ENCODE measurements at places on chromosomes 3 and 15.

- DNase-seq = no peak
Observed at GRCh38 chr15:68022061-68022460, 32.1 kb upstream of the PIAS1 start.

DNA sequence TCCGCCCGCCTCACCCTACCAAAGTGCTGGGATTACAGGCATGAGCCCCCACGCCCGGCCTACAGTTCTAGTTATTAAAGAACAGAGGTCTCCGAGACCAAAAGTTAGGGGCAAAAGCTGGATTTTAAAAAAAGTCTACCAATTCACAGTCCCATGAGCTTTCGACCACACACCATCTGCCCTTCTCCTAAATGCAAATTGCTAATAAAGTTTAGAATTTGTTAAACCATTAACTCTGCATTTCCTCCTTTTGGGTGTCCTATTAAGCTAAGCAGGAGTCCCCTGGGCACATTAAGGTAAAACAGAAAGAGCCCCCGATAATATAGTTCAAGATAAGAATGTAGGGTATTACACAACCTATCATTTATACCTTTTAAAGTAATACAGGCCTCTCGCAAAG, 322.7 kb downstream of the FOXP1 start:
- DNase-seq = no peak

- DNase-seq = no peak
Observed at GRCh38 chr3:111910806-111911205, 51.7 kb downstream of the PHLDB2 start.

DNA sequence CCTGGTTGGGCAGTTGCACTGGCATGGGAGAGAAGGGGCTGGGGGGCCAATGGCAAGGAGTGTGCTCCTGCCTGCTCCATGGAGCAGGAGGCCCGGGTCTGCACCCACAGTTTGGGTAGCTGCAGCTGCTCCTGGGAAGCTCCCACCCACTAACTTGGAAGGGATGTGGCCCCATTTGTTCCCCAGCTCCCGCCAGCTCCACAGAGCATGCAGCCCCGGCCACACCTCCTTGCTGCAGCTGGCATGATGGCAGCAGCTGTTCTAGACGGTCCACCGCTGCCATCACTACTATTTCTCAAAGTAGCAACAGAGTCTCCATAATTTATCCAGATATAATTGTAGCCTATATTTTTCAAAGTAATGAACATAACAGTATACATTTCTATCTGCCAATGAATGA, 65.8 kb downstream of the PIK3CB start:
- DNase-seq = no peak

- DNase-seq = no peak
Observed at GRCh38 chr3:126618760-126619159, 36.2 kb downstream of the TXNRD3 start.

GRCh38 chr3:95965704-95966336, 848.6 kb upstream of the EPHA6 start:
- no peak for DNase-seq

- no peak for DNase-seq
Observed at GRCh38 chr3:150738688-150739087, 24.3 kb downstream of the SIAH2 start.

DNA sequence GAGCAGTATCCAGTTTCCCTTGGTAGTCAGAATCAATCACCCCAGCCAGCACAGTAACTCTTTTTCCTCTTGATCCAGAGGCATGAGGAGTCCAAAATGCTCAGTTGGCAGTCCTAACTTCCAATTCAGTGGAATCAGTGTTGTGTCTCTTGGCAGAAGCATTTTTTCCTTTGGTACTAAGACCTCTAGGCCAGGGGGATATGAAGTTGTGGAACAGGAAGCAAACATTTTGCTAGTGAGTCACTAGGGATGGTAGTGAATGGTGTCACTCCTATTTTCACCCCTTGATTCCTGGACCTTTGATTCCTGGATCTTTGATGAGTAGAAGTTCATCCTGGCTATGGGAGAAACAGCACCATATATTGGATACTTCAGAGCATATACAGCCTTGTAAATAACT, 70.5 kb upstream of the ALDH1A3 start:
- no peak for DNase-seq

- DNase-seq = no peak
Observed at GRCh38 chr3:114764056-114764492, 383.0 kb downstream of the ZBTB20 start.

- DNase-seq = no peak
Observed at GRCh38 chr3:36733162-36733696, 31.1 kb downstream of the DCLK3 start.

- DNase-seq = no peak
Observed at GRCh38 chr15:45148076-45149059, 18.6 kb downstream of the DUOX1 start.

- DNase-seq = no peak
Observed at GRCh38 chr3:56610669-56611335, 53.8 kb downstream of the CCDC66 start.

GRCh38 chr15:69869291-69869690, 228.4 kb downstream of the TLE3 start:
- DNase-seq = no peak

DNA sequence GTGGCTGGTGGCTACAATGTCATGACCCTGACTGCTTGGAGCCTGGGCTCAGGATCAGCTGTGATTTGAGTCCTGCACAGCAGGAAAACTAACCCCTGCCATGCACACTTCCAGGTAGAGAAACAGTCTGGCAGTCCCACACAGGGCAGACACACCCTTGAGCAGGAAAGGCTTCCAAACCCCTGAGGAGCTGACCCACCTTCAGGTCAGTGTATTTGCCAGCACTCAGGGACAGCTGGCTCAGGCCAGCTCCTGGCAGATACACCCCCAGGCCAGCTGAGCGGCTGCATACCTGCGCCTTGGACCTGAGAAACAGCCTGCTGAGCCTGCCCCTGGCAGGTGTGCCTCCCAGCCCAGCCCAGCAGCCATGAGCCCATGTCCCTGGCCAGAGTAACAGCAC, 22.2 kb upstream of the CDAN1 start:
- DNase-seq = no peak

DNA sequence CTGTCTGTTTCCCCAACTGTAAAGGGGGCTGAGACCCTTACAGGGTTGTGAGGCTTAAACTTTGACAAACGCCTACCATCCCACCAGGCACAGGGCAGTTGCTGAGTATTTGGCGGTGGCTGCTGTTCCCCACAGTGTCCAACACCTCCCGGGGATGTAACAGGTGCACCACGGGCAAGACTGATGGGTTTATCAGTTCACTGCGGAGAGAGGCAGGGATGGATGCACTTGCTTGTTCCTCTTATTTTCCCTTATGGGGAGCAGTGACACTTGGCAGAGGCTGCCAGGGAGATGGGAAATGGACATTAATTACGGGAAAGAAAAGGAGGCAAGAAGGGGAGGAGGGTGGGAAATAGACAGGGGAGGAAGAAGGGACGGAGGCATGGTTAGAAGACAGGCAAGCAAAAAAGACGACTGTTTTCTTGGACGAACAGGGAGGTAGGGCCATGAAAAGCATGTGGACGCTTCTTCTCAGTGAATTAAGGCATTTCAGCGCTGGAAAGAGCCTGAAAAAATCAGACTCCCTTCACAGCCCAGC, 16.6 kb upstream of the ADIPOQ start:
- no peak for DNase-seq

DNA sequence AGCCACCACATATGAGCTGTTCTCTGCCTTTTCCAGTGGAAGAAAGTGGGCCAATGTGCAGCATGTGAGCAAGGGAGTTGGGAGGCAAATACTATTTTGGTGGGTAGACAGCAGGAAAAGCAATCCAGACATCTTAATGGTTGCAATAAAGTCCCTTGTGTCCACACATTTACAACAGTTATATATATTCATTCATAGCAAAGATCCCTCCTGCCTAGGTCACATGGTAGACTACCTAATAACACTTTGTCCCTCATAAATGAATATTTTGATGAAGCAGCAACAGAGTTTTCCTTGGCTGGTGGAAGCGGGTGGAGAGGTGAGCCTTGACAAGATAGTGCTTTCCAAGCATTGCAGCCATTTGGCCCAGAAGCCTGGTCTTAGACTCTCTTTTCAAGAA, 6.2 kb upstream of the NSMCE3 start:
- DNase-seq = no peak

- DNase-seq = no peak
Observed at GRCh38 chr3:56845505-56845904, 43.8 kb upstream of the ARHGEF3 start.

DNA sequence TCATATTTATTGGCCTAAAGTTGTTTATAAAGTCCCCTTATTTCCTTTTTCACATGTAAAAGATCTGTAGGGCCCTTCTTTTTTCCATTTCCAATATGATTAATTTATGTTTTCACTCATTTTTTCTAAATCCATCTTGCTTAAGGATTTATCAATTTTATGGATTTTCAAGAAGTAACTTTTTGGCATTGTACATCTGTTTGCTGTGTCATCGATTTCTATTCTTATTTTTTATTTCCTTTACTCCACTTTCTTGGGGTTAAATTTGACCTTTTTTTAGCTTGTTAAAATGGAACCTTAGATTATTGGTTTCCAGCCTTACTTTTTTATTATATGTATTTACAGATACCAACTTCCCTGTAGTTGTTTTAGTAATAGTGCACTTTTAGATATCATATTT, 207.9 kb downstream of the LRTM1 start:
- DNase-seq = no peak

GRCh38 chr3:30585654-30586053, 20.7 kb upstream of the TGFBR2 start:
- DNase-seq = no peak

DNA sequence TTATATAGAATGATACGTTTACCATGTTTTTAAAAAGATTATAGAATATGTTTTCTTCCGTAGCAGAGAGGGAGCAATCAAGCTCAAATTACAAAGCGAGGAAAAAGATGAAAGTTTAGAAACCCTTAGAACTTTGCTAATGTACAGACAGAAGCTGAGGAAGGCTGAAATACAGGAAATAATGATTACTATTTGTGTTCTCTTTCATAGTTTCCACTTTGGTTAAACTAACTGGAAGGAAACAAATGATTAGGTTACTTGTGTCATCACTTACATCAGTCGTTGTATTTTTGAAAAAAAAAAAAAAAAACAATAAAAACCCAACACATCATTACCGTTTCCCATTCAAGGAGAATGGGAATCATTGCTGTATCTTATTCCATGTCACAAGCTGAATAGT, 337.8 kb upstream of the CBLB start:
- DNase-seq = no peak

DNA sequence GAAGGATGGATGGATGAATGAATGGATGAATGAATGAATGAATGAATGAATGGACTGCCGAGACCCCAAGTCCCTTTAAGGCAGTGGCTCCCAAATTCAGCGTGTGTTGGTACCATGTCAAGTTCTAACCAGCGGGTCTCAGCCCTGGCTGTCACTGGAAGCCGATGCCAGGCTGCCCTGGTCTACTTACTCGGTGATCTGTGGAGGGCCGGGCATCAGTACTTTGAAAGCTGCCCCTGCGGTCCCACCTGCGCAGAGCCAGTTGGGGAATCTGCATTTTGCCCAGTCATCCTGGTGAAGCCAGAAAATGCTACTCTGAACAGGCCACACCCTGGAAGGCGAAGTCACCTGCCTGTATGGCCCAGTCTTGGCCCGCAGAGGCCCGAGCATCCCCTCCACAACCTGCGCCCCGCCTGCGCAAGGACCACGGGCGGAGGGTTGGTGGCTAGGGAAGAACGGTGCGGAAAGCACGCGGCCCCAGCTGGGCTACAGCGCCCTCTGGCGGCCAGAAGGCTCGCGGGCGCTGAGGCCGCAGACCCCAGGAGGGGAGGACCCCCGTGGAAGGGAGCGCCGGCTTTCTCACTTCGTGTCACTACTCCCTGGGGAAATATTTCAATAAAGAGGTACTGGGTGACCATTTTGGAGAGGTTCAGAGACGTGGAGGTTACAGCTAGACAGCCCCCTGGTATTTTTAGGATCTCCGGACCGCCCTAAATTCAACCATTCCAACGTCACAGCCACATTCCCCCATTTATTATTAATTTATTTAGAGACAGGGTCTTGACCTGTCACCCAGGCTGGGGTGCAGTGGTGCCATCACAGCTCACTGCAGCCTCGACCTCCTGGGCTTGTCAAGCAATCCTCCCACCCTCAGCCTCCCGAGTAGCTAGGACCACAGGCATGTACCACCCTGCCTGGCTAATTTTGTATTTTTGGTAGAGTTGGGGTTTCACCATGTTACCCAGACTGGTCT, 34.9 kb downstream of the PRKCD start:
- DNase-seq = peak; percentile 36

GRCh38 chr3:197031315-197032285, 2.0 kb upstream of the MELTF start:
- no peak for DNase-seq

GRCh38 chr15:44102675-44103254, 92.3 kb downstream of the FRMD5 start:
- no peak for DNase-seq

DNA sequence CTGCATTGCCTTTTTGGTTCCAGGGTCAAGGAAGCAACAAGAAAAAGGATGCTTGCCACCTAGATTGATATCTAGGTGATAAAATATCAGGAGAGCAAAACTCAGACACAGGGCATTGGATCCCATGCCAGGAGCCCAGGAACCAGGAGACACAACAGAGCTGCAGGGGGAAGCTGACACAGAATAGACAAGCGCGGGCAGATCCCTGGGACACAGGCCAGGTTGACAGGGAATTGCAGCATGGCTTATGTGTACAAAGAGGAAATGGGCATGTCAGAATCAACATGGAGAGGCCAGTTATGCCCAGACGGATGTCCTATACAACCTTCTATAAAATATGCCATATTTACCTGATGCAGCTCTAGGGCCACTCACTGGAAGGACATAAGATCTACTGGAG, 84.2 kb downstream of the SEMA6D start:
- DNase-seq = no peak

DNA sequence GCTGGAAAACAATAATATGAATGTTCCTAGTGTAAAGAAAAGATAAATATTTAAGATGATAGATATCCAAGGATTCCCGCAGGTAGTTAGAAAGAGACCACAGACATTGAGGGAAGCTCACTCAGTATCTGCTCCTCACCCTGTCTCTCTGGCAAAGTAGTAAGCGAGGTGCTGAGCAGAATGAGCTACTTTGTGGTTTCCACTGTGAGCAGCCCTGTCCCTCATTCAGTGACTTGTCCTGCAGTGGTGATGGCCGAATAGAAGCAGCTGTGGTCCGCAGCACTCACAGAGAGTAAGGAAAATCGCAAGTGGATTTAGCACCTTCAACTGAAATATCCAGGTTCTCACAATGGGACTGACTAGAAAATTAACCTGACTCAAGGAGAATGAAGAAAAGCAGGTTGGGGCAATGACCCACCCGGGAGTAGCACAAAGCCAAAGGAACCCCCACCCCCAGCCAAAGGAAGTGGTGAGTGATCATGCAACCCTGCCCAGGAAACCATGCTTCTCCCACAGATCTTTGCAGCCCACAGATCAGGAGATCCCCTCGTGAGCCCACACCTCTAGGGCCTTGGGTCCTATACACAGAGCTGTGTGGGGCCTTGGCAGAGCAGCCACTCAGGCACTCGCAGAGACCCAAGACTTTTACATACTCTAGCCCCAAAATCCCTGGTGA, 21.8 kb upstream of the SLC25A38 start:
- DNase-seq = peak; percentile 12
